Activated CD4-positive, alpha-beta T cell treated with anti-CD3 and anti-CD28 coated beads, Interleukin-2, amount 10 ng/mL, durations not matched to agents 24 days and 14 days (primary cell): ENCODE measurements at places on chromosomes 5 and 9. TPM values are rescaled to one million over a fixed set of nuclear protein-coding genes. Genes with fewer than 3 reads are reported as not detected.

The KCNIP1 gene
- total RNA-seq = not detected in 2 replicates

The ACOT12 gene
- not detected in 2 replicates for total RNA-seq

The DMRT3 gene
- total RNA-seq = not detected in 2 replicates

The SAXO1 gene
- total RNA-seq = not detected in 2 replicates

The THBS4 gene
- 1.3 and 2.1 TPM in 2 replicates for total RNA-seq

The SPATA31E1 gene
- not detected in 2 replicates for total RNA-seq

The RNF183 gene
- total RNA-seq = 0.12 TPM in 1 of 2 replicates, not detected in the other

The TMEM215 gene
- total RNA-seq = not detected in 2 replicates

The CDH12 gene
- not detected in 2 replicates for total RNA-seq

The HSD17B3 gene
- total RNA-seq = not detected in 2 replicates

The SELENOP gene
- total RNA-seq = not detected in 2 replicates

The SPINK4 gene
- total RNA-seq = not detected in 2 replicates

The CCDC152 gene
- 6.6 and 6.9 TPM in 2 replicates for total RNA-seq

The SPATA31A3 gene
- not detected in 2 replicates for total RNA-seq

The CKMT2 gene
- total RNA-seq = not detected in 2 replicates

The TEX48 gene
- total RNA-seq = 0.52 and 0.56 TPM in 2 replicates

The FAM170A gene
- not detected in 2 replicates for total RNA-seq

The DBH gene
- not detected in 2 replicates for total RNA-seq

The FASTKD3 gene
- 17.7 and 18.3 TPM in 2 replicates for total RNA-seq

The PCDHB7 gene
- not detected in 2 replicates for total RNA-seq

The KLF9 gene
- 16.3 and 16.5 TPM in 2 replicates for total RNA-seq

The CSF1R gene
- 0.14 TPM in 1 of 2 replicates, not detected in the other for total RNA-seq

The MZB1 gene
- total RNA-seq = 28.3 and 29.1 TPM in 2 replicates

The CENPK gene
- 87.8 and 88.8 TPM in 2 replicates for total RNA-seq

The HTR1A gene
- total RNA-seq = not detected in 2 replicates

The ANKRD34B gene
- not detected in 2 replicates for total RNA-seq

The PDE6A gene
- total RNA-seq = not detected in 2 replicates

The C1QTNF2 gene
- not detected in 2 replicates for total RNA-seq

The PCDHGA1 gene
- 0.07 and 0.09 TPM in 2 replicates for total RNA-seq

The PCDHA12 gene
- total RNA-seq = not detected in 2 replicates

The CSNK1G3 gene
- total RNA-seq = 36.6 and 40.0 TPM in 2 replicates

The SLC6A7 gene
- not detected in 2 replicates for total RNA-seq

The EPB41L4B gene
- total RNA-seq = 1.2 and 1.5 TPM in 2 replicates

The TOR4A gene
- total RNA-seq = 10.3 and 11.4 TPM in 2 replicates

The PHYKPL gene
- total RNA-seq = 77.8 and 85.9 TPM in 2 replicates

The STK10 gene
- 87.9 and 91.1 TPM in 2 replicates for total RNA-seq

The CTSV gene
- total RNA-seq = 0.45 and 0.51 TPM in 2 replicates

The GPR151 gene
- total RNA-seq = not detected in 2 replicates

The CDKN2B-AS1 gene
- 0.42 and 0.78 TPM in 2 replicates for total RNA-seq
